ENCODE measurements at places on chromosomes 12 and 14.

DNA sequence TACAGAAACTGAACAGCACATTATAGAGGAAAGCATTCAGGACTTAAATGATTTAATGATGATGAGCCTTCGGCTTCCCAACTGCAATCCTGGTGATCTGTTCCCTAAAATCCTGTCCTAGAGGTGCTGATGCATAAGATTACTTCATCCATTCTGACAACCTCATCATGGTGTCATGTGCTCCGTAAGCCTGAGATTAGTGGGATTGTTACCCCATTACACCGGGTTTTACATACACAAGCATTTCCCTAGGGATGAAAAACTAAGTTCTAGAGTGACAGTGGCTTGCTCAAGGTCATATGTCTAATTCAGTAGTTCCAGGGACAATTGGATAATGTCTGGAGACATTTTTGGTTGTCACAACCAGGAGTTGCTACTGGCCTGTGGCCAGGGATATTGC, 2.5 kb upstream of the RNASE13 start:
- no peak for DNase-seq

- peak; percentile 88 for DNase-seq
Measured at GRCh38 chr12:27198036-27198435, 46.0 kb upstream of the STK38L start.

GRCh38 chr14:33879684-33880286, 71.1 kb downstream of the EGLN3 start:
- DNase-seq = no peak

GRCh38 chr12:12282761-12283425, 16.0 kb upstream of the LRP6 start:
- peak; percentile 75 for DNase-seq

GRCh38 chr14:56181681-56182085, 63.5 kb downstream of the PELI2 start:
- DNase-seq = no peak

- no peak for DNase-seq
Measured at GRCh38 chr14:81471062-81471461, 62.6 kb downstream of the SEL1L start.

DNA sequence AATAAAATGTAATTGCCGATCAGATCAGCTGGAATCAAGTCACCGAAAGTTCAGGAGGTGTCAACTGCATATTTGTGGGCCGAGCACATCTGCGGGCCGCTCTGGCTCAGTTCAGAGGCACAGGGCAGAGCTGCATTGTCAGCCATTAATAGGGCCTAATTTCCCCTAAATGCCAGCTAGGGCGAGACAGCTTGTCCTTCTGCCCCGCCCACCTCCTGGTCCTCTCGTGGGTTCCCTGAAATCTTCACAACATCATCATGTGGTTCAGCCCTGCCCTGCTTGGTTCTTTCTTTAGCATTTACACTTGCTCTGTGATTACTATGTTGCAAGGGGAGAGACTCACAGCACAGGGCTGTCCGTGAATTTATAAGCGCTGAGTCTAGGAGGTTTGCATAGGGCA, 148.9 kb downstream of the CHST11 start:
- no peak for DNase-seq

- no peak for DNase-seq
Measured at GRCh38 chr14:70896981-70897380, 10.3 kb upstream of the PCNX1 start.
